ENCODE measurements at places on chromosomes 2 and 18.
A peak's percentile ranks its signal among the peaks of the same experiment; 100 is the strongest.

DNA sequence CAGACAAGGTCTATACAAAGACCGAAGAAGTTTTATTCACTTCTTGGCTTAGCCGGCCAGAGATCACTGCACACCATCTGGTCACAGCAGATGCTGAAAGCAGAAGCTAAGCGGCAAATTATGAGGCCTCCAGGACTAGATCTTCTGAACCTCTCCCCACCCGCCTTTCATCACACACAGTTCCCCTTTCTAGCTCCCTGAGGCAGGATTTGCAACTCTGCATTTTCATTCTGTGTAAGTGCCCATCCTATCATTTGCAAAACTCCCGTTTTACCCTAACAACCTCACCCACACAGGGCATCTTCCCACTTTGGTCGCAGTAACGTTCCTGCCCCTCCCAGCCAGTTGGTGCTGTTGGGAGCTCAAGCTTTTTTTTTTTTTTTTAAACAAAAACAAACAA, 3.1 kb upstream of the MOB1A start:
- peak; percentile 84 for DNase-seq

DNA sequence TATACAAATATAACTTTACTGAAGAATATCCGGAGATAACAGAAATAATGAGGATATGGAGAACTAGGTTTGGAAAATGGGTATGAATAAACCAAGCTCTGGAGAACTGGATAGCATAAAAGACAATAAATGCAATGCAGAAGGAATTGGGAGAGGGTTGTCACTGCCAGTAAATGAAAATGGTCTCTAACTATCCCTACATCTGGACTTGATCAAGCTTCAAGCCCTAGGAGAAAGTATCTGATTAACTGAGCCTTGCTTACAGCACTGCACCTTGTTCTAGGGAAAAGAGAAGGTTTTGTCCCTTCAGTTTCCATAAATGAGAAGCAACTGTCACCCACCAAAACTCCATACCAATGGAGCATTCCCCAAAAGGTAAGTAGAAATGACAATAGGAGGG, 514.6 kb upstream of the ZEB2 start:
- DNase-seq: no peak

DNA sequence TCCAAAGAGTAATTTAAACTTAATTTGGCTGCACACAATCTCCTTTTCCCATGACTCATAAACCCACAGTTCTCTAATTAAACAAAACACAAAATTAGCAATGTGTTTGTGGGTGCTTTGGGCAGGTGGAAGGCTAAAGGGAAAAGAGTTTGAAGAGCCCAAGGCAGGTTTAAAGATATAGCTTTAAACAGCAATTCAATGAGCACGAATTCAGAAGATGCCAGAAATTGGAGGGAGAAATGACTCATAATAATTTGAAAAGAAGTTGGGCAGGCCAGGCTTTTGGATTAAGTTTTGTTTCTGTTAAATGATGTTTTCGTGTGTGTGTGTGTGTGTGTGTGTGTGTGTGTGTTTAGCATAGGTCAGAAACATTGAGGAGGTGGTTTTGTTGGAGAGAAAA, 594.8 kb upstream of the ZEB2 start:
- no peak for DNase-seq

DNA sequence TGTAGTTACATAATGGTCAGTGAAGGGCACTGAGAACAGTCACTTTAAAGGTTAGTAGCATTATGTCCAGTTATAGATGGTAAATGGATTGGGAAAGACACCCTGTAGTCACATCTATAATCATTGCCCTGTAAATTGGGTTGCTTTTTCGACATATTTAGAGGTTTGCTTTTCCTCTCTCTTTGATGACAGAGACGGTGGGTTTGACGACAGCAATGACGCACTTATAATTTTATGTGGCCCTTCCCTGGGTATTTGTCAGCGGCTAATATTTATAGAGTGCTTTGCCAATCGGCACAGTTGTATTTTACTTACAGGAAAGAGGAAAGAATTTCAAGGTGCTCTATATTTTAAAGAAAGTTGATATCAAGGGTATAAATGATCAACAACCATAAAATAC, 2.8 kb downstream of the CPS1 start:
- no peak for DNase-seq

DNA sequence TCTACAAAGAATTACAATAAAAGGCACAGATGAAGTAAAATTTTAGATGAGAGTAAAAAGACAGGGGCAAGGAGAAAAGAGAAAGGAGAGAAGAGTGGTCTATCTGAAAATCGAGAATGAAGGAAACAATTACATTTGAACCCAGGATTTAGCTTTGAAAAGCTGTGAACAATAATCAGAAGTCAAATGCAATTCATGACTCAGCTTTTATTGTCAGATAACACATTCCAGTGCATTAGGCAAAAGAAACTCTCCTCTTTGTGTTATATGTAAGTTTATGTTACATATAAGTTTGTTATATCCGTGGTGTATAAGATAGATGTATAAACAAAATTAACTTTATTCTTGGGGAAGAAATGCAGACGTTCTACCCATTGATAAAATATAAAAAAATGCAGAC, 284.5 kb downstream of the GBX2 start:
- DNase-seq: no peak

DNA sequence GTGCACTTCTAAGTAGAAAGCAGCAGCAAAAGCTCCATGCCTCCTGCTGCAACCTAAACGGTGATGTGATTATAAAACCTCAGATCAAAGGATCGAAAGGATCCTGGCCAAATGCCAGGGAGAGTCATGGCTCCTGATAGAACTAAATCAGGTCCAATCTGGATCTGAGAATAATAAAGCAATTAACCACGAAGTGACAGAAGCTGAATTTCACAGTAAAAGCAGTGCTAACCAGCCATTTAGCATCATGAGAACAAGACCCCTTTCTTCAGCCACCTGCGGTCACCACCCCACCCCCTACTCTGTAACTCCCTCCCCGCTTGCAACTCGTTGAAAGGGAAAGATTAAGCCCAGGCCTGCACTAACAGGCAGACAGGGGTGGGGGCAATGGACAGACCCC, 748.7 kb downstream of the BCL11A start:
- no peak for DNase-seq

DNA sequence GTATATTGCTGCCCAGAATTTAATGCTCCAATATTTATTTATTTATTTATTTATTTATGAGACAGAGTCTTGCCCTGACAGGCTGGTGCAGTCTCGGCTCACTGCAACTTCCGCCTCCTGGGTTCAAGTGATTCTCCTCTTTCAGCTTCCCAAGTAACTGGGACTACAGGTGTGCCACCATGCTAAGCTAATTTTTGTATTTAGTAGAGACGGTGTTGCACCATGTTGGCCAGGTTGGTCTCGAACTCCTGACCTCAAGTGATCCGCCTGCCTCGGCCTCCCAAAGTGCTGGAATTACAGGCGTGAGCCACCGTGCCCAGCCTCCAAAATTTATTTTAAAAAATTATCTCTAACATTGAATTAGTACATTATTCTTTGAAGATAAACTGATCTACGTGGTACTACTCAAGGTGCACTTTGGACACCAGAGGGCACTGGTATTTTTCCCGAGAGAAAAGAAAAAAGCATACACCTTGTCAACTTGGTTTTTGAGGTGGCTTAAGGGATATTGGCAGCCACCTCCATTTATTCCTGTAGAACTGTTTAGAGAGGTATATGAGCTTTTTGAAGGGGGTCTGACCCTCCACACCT, 1.4 kb upstream of the IDH1 start:
- no peak for DNase-seq

GRCh38 chr2:209900638-209901037, 101.8 kb upstream of the RPE start:
- DNase-seq: no peak

- no peak for DNase-seq
These were observed 27.6 kb downstream of the AAK1 start for GRCh38 chr2:69615969-69616368.

DNA sequence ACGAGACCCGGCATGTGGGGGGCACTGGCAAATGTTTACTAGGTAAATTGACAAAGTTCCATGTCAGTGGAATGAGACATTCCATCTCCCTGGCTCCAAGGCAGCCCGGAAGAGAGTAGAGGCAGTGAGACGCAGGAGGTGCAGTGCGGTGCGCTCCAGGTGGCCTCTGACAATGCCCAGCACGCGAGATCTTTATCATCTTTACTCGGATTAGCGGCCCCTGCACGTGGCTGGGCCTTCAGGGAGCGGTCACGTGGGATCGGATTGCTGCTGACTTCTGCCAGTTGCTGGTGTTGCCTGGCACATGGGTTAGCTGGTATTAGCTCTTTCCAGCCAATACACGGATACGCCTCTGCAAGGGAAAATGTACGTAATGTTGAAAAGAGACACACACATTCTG, 151.2 kb upstream of the ALKAL2 start:
- no peak for DNase-seq

DNA sequence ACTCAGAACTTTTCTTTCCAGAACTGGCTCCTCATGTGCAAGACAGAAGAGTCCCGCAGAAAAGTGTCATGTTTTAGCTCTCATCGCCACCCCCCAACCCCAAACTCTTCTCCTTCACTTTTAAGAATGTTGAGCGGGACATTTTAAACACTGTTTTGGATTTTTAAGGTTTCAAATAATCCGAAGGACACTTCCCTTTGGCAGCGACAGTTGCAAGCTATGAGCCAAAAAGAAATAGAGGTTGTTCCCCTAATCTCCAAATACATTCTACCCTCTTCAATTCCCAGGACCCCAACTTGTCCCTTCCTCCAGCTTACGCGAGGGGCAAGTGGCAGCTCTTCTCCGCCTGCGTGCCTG, 678 bp upstream of the UBE2E3 start:
- no peak for DNase-seq

DNA sequence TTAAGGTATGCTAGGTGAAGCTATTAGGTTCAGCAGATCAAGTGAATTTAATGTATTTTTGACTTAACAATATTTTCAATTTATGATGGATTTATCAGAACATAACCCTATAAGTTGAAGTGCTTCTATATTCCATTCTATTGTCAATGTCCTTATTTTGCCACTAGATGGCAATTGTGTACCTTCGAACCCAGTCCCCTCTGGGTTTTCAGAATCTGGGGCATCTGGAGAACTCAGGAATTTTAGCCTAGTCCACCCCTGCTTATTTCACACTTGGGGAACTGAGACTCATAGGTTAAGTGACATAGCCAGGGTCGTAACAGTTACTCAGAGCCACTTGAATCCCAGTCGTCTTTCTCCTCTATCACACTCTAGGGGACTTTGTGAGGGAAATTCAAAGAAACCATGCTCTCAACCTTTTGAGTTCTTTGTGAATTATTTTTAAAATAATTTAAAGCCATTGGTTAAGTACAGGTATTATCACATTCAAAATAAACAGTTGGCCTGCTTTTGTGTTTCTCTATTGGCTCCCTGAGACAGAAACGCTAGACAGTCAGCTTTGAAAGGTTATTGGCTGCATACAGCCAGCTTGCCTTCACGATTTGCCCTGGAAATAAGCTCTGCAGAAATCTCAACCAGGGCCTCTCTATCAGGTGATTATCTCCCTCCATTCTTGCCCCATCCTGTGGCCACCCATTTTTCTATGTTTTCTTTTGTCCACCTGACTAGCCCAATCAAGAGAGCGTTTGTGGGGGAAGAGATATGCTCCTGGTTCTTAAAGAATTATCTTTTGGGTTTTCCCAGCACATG, 145.0 kb downstream of the TTC27 start:
- peak; percentile 27 for DNase-seq

DNA sequence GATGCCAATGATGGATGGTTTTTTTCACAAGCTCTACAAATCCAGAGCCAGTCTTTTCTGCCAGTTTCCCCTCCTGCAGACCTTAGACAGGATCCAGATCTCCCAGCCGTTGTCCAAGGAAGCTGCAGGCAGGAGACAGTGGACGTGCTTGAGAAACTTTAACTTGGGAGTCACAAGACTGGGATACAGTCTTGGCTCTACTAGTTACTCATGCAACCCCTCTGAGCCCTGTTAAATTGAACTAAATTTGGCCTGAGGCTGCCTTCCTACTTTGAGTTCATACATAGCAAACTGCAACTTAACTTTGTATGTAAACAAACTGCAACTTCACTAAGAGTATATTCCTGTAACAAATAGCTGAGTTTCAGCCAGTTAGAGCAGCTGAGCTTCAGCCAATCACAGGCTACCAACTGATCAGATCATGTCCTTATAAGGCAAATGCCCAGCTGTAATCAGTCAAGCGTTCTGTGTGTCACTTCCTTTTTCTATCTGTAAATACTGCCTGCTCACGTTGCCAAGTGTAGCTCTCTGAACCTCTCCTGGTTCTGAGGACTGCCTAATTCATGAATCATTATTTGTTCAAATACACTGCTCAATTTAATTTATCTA, 140.9 kb downstream of the CAPN13 start:
- no peak for DNase-seq

GRCh38 chr2:20175931-20176330, 49.0 kb downstream of the SDC1 start:
- no peak for DNase-seq

GRCh38 chr2:211085056-211085680, 528.8 kb downstream of the CPS1 start:
- DNase-seq: no peak

DNA sequence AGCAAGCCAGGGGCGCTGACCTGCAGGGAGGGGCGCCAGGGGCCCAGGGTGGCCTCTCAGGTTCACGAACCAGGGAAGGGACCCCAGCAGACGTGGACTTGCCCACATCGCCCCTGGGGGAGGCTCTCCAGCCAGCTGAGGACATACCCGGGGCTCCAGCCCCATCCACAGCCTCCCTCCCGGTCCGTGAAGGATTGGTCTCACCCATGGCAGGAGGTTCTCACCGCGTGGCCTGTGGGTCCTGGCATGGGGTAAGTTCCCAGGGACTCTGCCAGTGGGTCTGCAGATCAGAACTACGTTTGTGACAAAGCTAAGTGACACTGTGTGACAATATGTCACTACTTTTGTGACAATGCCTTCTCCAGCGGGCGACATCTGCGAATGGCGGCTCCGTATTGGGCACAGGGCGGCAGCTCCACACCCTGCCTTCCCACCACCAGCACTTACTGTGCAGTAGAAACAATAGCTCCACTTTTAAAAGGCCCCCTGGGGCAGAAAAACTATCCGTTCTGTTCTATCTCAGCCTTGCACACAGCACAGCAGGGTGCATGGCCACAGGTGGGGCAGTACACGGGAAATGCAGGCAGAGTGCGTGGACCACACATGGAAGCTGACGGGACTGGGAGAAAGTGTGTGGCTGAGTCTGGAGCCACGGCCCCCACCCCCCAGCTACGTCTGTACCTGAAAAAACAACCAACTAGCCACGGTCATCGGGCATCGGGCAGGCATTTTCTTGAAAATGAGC, 65.2 kb upstream of the CTDP1 start:
- DNase-seq: no peak

DNA sequence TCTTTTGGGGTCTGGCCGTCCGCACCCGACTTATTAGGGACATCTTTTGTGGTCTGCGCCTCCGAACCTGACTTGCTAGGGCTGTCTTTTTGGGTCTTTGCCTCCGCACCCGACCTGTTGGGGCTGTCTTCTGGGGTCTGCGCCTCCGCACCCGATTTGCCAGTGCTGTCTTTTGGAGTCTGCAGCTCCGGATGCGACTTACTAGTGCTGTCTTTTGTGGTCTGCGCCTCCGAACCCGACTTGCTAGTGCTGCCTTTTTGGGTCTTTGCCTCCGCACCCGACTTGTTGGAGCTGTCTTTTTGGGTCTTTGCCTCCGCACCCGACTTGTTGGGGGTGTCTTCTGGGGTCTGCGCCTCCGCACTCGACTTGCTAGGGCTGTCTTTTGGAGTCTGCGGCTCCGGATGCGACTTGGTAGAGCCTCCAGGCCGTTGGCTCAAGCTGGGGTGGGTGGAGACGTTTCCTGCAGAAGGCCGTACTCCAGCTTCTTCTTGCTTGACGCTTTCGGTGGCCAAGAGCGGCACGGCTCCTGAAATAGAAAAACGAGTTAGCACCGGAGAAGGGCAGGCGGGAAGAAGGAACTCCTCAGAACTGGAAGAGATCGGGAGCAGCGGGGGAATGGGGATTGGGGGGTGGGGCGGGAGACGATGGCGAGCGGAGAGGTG, 498 bp downstream of the TGOLN2 start:
- DNase-seq: no peak

GRCh38 chr2:28357948-28358667, 34.5 kb upstream of the FOSL2 start:
- DNase-seq: no peak

Data from GDM1 (cell line).